Spleen (tissue), 13 donors: ENCODE measurements at places on chromosomes 16 and 17. TPM values are rescaled to one million over a fixed set of nuclear protein-coding genes. Genes with fewer than 3 reads are reported as not detected.

GRCh38 chr17:19343671-19344151 lies 18.8 kb downstream of the B9D1 start:
- peak; percentile 64 for DNase-seq

GRCh38 chr16:57507136-57508034 lies 21.1 kb upstream of the DOK4 start:
- no peak for DNase-seq

DNA sequence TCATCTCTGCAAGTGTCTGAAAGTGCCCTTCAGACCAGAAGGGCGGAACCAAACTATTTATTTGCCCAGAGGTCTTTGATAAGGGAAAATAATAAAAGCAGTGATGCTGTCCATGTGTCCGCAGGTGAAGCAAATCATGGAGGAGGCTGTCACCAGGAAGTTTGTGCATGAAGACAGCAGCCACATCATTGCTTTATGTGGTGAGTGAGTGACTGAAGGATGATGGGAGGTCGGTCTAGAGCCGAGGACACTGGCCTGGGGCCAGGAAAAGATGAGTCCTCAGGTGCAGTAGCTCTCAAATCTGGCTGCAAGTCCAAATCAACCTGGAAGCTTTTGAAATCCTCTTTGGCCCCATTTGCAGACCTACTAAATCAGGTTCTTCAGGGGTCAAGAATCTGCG lies 6.1 kb downstream of the SGSM2 start:
- no peak for DNase-seq

GRCh38 chr17:75819116-75819515 lies 25.1 kb downstream of the UNC13D start:
- DNase-seq = no peak

- DNase-seq = no peak
Observed at GRCh38 chr16:81804134-81804610, 25.1 kb downstream of the PLCG2 start.

DNA sequence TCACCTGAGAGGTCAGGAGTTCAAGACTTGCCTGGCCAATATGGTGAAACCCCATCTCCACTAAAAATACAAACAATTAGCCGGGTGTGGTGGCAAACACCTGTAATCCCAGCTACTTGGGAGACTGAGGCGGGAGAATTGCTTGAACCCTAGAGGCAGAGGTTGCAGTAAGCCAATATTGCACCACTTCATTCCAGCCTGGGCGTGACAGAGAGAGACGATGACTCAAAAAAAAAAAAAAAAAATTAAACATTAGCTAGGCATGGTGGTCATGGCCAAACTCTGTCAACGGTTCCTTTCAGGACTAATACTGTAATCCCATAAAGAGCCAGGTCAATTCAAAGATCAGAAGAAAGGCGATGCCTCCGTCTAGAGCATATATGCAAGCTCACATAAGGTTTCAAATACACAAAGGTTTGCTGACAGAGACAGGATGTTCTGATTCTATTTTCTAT lies 2.4 kb downstream of the RNF157 start:
- DNase-seq = no peak

DNA sequence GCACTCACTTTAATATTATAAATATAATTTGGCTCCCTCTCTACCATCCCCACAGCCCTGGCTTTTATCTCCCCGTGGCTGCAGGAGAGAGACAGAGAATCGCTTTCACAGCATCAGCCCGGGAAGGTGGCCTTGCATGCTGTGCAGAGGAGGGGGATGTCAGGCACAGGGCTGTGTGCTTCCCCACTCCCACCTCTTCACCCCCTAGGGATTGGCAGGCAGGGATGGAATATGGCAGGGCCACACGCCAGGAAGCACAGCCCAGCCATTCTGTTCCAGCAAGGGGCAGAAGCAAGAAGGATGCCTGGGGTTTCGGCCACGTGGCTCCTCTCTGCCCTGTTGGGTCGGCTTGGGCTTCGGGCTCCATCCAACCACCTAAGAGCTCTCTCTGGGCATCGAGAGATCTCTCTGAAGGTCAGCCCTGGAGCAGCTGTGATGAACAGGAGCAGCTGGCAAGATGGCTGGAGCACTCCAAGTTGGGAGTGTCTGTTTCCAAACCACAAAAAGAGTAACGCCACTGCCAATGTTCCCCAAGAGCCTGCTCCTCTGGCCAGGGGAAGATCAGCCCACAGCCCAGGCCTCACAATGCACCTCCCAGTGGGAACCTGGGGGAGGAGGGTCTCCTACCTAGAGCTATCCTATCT lies 223.2 kb downstream of the C16orf78 start:
- peak; percentile 61 for DNase-seq

DNA sequence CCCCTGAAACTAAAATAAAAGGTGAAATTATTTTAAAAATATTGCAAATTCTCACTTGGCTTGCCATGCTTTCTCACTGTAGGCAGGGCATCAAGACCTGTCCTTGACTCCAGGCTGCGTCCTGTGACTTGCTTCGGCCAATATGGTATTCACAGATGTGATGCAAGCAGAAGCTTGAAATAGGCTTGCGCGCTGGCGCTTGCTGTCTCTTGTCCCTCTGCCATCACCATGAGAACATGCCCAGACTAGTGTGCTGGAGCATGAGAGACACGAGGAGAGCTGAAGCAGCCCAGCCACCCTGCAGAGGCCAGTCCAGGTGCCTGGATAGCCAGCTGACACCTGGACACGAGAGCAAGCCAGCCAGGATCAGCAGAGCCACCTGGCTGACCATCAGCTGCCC lies 21.8 kb upstream of the ZKSCAN2 start:
- no peak for DNase-seq

PRCD gene
- total RNA-seq = 14.0 TPM

DNA sequence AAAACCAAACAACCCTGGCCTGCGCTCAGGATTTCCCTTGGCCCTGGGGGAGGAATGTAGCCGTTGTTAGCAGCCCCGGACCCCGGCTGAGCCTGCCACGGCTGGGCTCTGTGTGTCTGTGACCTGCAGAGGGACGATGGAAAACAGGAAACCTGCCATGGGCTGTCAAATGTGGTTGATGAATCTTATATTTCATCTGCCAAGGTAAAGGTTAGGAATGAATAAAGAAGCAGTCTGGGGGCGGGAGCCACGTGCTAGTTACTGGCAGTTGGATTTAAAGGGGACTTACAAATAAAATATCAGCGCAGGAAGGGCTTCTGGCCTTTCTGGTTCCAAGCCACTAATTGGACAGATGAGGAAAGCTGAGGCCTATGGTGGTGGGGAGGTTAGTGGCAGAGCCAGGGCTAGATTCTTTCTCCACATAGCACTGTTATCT lies at the start of gene KRT23:
Gene KRT23, minus strand, starts transcription at position 263 of the 436 bp plus-strand sequence. CDS start 1,043 bp downstream, outside the sequence.
- DNase-seq = no peak

DNA sequence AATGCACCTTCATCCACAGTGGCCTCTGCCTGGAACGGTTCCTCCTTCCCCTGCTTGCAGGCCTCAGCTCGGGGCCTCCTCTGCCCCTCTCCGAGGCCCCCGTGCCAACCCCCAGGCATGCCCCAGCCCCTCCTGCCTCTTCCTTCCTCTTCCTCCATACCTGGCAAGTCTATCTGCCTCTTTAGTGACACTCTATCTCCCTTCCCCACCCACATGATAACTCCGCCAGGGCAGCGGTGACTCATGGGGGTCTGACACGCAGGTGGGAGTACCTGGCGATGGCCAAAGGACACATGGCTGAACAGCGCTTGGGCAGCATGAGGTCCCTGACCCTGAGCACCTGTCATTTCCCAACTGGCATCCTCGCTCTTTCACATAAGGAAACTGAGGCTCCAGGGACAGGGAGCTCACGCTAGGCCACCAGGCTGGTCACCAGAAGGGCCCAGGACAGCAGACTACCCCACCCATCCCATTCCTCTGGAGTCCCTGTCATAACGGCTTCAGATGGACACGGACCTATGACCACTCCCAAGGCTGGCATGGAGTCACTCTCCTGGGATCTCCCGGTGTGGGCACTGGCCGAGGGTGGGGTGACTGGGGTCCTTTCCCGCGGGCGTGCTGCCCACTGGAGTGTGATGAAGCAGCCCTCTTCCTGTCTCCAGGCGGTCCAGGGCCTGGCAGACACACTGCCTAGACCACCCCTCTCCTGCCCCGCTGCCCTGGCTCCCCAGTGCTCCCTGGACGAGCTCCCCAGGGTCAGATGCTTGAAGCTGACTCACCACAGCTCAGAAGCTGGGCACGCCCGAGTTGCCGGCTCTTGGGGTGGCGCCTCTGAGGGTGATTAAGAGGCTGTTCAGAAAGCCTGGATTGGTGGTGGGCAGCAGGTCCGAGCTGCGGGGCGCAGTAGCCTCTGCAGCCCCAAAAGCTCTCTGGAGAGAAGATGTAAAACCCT lies 100.6 kb downstream of the ENGASE start:
- DNase-seq = no peak

DNA sequence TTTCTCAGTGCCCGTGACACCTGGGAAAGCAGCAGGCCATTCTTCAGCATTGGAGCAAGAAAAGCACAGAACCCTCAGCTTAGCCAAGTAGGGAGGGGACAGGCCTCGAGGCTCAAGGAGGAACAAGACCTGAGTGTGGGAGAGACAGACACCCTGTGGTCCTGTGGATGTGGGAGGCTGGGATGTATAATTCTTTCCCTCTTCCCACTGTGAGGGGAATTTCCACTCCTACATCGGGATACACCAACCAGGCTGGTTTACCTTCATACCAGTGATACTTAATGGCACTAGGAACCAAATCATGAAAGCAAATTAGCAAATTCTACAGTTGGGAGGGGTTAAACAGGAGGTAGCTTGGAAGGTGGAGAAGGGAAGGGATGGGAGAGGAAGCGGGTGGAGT lies 41.7 kb downstream of the LYRM1 start:
- DNase-seq = no peak

DNA sequence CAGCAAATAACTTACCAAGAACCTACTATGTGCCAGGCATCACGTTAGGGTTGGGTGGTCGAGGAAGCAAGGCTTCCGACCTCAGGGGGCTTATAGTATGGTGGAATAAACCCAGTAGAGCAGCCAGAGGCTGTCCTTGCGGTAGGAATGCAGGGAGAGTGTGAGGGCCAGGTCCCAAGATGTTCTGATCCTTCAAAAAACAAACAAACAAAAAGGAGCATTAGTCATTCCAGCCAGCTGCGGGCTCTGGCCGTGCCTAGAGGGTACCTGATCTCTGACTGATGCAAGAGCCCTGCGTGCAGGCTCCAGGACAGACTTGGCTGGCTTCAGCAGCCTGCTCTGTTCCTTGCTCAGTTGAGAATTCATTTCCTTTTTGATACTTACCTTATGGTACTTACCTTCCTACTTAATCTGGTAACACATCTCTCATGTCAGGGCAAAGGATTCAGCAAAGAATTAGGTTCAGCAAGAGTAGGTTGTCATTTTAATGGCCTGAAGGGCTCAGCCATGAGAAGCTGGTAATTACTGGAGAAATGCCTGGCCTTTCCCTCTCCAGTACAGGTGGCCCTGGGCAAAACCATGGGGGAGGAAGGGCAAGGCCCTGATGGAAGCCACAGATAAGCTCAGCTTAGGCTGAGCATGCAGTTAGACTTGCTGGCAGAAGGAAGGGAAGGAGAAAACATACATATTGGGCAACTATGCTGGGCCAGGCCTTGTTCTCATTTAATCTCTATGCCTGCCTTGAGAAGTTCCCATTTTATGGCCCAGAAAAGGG lies 18.4 kb downstream of the CYB5D2 start:
- no peak for DNase-seq

DNA sequence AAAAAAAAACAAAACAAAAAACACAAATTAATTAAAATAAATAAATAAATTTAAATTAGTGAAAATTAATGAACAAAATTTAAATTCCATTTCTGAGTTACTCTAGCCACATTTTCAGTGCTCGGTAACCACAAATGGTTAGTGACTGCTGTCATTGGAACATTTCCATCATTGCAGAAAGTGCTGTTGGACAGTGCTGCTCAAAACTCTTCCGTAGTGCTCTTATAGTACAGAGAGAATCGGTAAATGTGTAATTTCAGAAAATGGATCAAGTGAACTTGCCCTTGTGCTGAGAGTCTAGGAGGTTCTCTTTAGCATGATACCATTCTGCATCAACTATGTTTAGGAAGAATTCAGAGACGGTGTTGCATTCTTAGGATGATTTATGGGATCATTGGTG lies 23.7 kb downstream of the ZNRF1 start:
- no peak for DNase-seq

TP53TG3C gene
- not detected for total RNA-seq

GRCh38 chr16:52470585-52470984 lies 76.4 kb downstream of the TOX3 start:
- DNase-seq = no peak

GRCh38 chr16:71927383-71927782 lies 32.1 kb downstream of the IST1 start:
- no peak for DNase-seq

- no peak for DNase-seq
Observed at GRCh38 chr16:30375864-30376263, 1.3 kb downstream of the MYL11 start.

GRCh38 chr16:74474416-74474815 lies 53.1 kb upstream of the CLEC18B start:
- DNase-seq = no peak

GRCh38 chr17:68748381-68748780 lies 147.2 kb upstream of the FAM20A start:
- DNase-seq = no peak

GRCh38 chr17:50956409-50956749 lies 90.2 kb upstream of the TOB1 start:
- no peak for DNase-seq

DNA sequence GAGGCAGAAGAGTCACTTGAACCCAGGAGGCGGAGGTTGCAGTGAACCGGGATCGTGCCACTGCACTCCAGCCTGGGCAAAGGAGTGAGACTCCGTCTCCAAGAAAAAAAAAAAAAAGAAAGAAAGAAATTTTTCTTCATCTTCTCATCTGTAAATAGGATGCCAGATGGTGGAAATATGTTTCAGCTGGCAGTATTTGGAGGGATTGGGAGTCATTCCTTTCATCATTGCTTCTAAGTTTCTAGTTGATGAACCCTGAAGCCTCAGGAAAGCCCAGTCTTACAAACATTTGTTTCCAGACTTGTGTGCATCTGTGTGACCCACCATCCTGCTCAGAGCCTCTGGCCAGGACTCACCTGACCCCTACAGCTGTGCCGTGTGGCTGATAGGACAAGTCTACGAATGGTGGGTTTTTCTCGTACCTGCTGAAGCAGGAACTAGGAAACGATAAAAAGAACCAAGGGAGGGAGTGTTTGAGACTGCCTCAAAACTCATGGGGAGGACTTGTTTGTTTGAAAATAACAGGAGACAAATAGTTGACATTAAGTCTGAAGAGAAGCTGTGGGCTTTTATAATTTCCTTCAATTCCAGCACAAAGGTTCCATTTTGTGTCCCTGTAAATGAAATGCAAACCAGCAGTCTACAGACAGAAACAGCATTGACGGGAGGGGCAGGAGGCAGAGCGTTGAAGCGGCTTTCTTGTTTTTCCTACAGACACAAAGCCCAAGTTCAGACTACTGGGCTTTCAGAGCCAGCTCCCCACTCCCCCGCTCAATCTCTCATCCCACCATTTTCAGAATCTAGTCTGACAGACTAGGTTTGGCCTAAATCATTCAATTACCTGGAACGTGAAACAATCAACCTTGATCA lies 24.9 kb downstream of the CDRT4 start:
- no peak for DNase-seq

CDH5 gene
- total RNA-seq = 33.2 TPM
